NCI-H1694 treated with DMSO at 0.1 percent for 48 hours (cell line): ENCODE measurements at places on chromosomes 2 and 18.

GRCh38 chr2:61134141-61134540 is 27.8 kb upstream of the C2orf74 start:
- DNase-seq: no peak

DNA sequence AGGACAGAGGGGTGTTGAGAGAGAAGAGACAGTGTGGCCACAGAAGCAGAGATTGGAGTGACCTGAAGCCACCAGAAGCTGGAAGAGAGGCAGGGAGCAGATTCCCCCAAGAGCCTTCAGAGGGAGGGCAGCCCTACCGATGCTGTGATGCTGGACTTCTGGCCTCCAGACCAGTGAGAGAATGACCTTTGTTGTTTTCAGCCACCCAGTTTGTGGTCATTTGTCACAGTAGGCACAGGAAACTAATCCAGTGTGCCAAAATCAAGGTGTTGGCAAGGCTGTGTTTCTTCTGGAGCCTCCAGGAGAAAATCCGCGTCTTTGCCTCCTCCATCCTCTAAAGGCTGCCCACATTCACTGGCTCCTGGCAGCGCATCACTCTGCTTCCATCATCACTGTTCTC is 15.4 kb downstream of the MAPRE3 start:
- no peak for DNase-seq

- DNase-seq: no peak
These were observed 123.6 kb upstream of the SMIM21 start for GRCh38 chr18:75551071-75551470.

GRCh38 chr2:216206821-216207220 is 97.7 kb downstream of the XRCC5 start:
- no peak for DNase-seq

DNA sequence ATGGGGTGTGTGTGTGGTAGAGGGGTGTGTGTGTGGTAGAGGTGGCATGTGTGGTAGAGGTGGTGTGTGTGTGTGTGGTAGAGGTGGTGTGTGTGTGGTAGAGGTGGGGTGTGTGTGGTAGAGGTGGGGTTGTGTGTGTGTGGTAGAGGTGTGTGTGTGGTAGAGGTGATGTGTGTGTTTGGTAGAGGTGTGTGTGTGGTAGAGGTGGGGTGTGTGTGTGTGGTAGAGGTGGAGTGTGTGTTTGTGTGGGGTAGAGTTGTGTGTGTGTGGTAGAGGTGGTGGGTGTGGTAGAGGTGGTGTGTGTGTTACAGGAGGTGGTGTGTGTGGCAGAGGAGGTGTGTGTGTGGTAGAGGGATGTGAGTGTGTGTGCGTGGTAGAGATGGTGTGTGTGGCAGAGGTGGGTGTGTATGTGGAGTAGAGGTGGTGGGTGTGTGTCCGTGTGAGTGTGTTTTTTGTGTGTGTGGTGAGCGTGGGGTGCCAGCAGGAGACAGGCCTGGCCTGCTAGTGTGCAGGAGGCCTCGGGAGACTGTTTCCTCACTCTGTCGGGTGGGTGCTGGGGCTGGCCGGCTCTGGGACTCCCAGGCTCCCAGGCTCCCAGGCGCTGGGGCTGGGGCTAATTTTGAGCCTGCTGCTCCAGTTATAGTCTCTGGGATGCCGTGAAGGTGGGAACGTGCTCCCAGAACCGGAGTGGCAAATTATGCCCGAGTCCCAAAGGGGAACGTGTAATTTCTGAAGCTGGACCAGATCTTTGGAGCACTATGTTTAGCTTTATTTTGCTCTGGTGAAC is 165.2 kb downstream of the DYSF start:
- no peak for DNase-seq

DNA sequence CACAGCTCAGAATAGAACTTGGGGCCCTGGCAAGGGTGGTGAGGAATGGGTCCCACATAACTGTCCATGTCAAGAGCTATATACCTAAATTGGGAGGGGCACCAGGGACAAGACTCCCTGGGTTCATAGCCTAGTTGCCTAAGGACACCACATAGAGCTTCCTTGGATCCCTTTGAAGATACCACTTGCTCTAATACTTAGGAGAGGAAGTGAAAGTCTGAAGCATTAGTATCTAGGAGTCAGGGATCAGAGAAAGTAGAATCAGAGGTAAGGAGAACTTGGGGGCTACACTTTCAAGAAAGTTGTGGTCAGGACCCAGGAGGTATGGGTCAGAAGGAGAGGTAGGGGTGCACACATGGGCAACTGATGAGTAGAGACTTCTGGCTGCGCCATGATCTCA is 318.2 kb upstream of the SLC39A10 start:
- DNase-seq: no peak

- no peak for DNase-seq
These were observed 530.0 kb upstream of the ID2 start for GRCh38 chr2:8151888-8152287.

DNA sequence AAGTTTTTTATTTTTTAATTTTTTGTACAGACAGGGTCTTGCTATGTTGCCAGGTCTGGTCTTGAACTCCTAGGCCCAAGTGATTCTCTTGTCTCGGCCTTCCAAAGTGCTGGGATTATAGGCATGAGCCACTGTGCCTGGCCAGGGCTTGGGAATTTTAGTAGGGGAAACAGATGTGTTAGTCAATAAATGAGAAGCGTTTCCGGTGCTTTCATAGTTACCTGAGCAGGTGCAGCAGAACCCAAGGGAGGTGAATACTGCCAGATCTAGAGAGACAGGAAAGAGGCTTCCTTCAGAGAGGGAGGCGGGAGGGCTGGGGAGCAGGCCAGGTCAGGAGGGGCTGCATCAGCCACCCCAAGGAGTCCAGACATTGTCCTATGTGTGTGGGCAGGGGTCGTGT is 30.5 kb upstream of the IMPA2 start:
- DNase-seq: no peak

DNA sequence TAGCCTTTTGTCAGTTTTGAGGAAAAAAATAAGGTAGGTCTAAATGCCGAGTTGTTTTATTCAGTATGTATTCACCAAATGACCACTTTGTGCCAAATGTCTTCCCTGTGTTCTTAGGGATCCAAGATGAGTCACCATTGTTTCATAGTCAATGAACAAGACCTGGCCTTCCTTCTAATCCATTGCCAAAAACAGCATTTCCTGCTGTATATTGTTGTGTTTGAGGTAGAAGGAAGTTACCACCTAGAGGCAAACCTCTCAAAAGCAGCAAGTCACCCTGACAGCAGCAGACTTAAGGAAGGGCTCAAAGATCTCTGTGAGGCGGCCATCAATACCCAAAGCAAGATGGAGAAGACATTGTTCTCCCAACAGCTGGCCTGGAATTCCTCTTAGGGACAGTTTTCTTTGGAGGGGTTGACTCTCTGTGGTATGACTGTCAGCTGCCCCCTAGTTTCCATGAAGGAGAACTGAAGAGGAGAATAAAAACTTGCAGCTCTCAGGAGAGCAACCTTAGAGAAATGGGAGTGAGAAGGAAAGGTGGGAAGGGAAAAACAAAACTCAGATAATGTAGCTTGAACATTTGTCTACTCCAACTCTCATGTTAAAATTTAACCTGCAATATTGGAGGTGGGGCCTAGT is 328.3 kb downstream of the LRATD1 start:
- DNase-seq: no peak

DNA sequence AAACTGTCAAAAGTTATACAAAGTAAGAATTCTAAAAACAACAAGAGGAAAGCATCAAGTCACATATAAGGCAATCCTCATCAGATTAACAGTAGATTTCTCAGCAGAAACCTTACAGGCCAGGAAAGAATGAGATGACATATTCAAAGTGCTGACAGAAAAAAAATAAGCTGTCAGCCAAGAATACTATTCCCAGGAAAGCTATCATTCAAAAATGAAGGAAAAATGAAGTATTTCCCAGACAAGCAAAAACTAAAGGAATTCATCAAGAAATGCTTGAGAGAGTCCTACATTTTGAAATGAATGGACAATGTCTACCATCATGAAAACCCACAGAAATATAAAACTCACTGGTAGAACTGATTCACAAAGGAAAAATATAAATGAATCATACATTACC is 268.9 kb upstream of the OSR1 start:
- no peak for DNase-seq

DNA sequence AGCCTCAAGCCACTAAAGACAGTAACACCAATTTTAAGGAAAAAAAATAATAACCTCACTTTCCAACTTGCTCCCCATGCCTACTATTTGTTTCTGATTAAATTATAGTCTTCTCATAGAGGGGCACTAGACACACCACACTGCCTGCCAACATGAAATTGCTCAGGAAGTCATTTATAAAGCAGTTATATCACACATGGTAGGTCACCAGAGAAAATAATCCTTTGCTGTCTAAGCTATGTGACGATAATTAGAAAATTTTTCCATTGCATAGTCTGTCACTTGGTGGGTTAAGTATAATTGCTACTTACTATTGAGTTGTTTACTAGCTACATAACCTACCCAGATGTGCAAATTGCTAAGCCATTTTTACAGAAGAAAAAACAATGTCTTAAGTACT is 85.2 kb downstream of the INO80D start:
- DNase-seq: no peak

- DNase-seq: no peak
These were observed 8.2 kb downstream of the FAM110C start for GRCh38 chr2:38155-38554.

GRCh38 chr2:120761164-120761861 is 25.6 kb downstream of the GLI2 start:
- no peak for DNase-seq

DNA sequence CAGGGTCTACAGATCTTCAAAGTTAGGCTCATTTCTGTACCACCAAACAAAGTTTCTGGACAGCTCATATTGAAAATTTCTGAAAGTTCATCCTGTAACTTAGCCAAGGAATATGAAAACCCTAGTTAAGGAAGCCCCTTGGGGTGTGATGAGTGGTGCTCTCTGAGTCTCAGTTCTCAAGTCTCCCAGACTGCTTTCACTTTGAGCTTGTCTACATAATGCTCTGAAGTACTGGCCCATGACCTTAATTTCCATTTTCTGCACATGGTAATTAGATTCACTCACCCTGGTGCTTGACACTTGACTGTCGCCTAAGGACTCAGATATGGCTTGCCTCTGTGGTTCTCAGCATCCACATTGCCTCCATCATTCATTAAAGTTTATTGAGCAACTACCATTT is 51.7 kb upstream of the SATB2 start:
- DNase-seq: no peak

DNA sequence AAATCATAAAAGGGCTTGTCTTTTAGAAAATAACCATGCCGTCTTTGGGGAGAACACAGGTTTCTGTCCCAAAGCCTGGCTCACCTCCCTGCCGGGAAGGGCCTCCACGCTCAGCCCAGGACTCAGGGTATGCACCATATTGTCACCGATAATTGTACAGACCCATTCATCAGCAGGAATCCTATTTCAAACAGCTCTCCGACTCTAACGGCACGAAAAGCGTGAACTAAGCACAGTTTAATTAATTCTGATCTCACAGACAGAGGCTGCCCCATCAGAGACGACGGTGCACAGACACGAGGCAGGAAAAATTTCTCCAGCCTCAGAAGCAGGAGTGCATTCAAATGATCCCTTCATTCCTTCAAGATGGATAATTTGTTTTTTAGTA is 276.2 kb downstream of the MYCN start:
- no peak for DNase-seq

GRCh38 chr18:25243754-25244153 is 108.2 kb downstream of the ZNF521 start:
- no peak for DNase-seq

GRCh38 chr2:154408786-154409185 is 289.7 kb upstream of the KCNJ3 start:
- no peak for DNase-seq

GRCh38 chr2:58484221-58484620 is 243.1 kb upstream of the FANCL start:
- DNase-seq: no peak

GRCh38 chr2:238202326-238203093 is 985 bp downstream of the ILKAP start:
- DNase-seq: no peak

DNA sequence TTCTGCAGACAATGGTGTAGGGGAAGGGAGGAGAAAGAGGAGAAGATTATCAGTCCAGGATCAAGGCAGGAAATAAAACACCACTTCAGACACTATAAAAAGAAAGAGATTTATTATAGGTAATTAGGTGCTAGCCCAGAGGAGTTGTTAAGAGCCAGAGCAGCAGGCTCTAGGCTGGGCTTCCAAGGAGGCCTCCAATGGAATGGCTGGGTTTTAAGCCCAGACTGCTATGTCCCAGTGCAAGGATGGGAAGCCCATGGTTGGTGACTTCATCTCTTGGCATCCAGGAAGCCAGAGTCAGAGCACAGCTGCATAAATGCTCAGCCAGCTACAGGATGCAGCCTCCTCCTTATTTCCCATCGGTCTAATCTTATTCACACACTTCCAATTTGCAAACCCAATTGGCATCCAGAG is 95.6 kb downstream of the LAMA3 start:
- DNase-seq: no peak

DNA sequence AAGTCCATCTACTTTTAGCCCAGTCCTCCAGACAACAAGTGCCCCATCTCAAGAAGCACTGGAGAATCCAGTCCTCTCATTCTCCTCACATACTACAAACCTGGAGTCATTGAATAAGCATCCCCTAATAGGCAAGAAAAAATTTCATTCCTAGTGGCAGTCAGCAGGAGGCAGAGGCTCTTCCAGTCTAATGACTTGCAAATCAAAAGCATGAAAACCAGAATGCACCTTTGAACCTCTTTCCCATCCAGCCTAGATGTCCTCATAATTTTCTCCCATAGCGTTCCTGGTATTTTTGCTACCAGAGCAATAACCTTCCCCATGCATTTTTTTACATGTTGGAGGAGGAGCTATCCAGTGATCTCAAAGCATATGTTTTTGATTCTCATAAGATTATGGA is 252.6 kb downstream of the TTC32 start:
- DNase-seq: no peak
